ENCODE measurements at places on chromosomes 6 and 20. TPM values are rescaled to one million over a fixed set of nuclear protein-coding genes. Genes with fewer than 3 reads are reported as not detected.

The PACRG gene
- total RNA-seq, result not detected

The ULBP1 gene
- 0.56 TPM for total RNA-seq

The PRICKLE4 gene
- total RNA-seq, result not detected

The PREX1 gene
- total RNA-seq, result 0.72 TPM

The DNAAF9 gene
- total RNA-seq, result 7.8 TPM

The APCDD1L gene
- 2.2 TPM for total RNA-seq

The BACH2 gene
- 1.3 TPM for total RNA-seq

The C6orf52 gene
- total RNA-seq, result not detected

The SLC18B1 gene
- total RNA-seq, result 6.4 TPM

The LCA5 gene
- total RNA-seq, result 2.0 TPM

The CEBPB gene
- 6.9 TPM for total RNA-seq

The UBE2C gene
- total RNA-seq, result 43.6 TPM

The ETV7 gene
- total RNA-seq, result 0.18 TPM

The MUCL3 gene
- not detected for total RNA-seq

The LY6G6F gene
- not detected for total RNA-seq

The PDYN gene
- total RNA-seq, result not detected

The APOM gene
- total RNA-seq, result 1.4 TPM

The TGM3 gene
- not detected for total RNA-seq

The SLC12A5 gene
- total RNA-seq, result not detected

The LY6G6D gene
- total RNA-seq, result not detected

The CTSA gene
- total RNA-seq, result 30.3 TPM

The PLN gene
- under 0.01 TPM for total RNA-seq

The SYCP2L gene
- not detected for total RNA-seq

The LPIN3 gene
- total RNA-seq, result 1.7 TPM

The SEMG1 gene
- not detected for total RNA-seq

The NEURL2 gene
- 0.56 TPM for total RNA-seq

The POU5F1 gene
- not detected for total RNA-seq

The SIRPA gene
- total RNA-seq, result 9.7 TPM

The TBX18 gene
- total RNA-seq, result 1.3 TPM

The SNAI1 gene
- 0.54 TPM for total RNA-seq

The TREM2 gene
- total RNA-seq, result not detected

The TMEM239 gene
- not detected for total RNA-seq

The PROKR2 gene
- not detected for total RNA-seq

The ZSWIM3 gene
- total RNA-seq, result 8.1 TPM

The BIRC7 gene
- not detected for total RNA-seq

The CDH26 gene
- total RNA-seq, result not detected

The SOBP gene
- total RNA-seq, result 1.1 TPM

The SPATS1 gene
- not detected for total RNA-seq

The CDSN gene
- not detected for total RNA-seq

The CYP39A1 gene
- not detected for total RNA-seq

The SIM1 gene
- total RNA-seq, result not detected

The ADIG gene
- not detected for total RNA-seq

The CST4 gene
- total RNA-seq, result not detected

The TRIM10 gene
- not detected for total RNA-seq

The TPD52L1 gene
- total RNA-seq, result 10.8 TPM

The FAXC gene
- 1.9 TPM for total RNA-seq

The EPPIN gene
- not detected for total RNA-seq

The OPRM1 gene
- total RNA-seq, result not detected

The ENPP5 gene
- total RNA-seq, result under 0.01 TPM

The TOP1 gene
- 14.0 TPM for total RNA-seq

The SSTR4 gene
- not detected for total RNA-seq

The DEFB121 gene
- not detected for total RNA-seq
